ENCODE measurements at places on chromosomes 13 and 19. TPM values are rescaled to one million over a fixed set of nuclear protein-coding genes. Genes with fewer than 3 reads are reported as not detected.

DNA sequence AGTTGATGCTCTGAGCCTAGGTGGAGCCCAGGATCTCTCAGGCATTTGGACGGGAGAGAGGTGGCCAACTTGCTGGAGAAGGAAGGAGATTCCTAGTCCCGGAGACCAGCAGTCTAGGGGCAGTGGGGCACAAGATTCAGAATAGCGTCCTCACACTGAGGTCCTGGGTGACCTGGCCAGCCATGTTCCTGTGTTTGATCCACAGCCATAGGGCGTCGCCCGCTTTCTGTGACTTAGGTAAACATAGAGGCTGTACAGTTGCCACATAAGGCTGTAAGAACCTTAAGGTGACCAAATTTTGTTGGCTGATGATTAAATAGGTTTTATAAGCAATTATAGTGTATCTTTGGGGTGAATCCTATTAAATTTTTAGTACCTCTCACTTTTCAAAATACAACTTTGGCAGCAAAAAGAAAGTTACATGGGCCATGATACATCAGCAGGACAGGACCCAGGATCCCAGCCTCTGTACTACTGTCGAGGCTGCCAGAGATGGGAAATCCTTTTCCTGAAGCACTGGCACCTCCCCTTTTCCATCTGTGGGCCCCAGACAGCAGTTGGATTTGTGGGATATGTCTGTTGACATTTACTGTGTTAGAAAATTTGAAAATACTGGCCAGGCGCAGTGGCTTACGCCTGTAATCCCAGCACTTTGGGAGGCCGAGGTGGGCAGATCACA, 37.5 kb downstream of the TSSK6 start:
- peaks cover 8% of the 10 kb centered on the region for H3K36me3 ChIP-seq
- peaks cover 69% of the 10 kb centered on the region for H3K4me1 ChIP-seq
- H3K4me3 ChIP-seq: no peak overlapping the region
- no peak overlapping the region for H3K27ac ChIP-seq

DNA sequence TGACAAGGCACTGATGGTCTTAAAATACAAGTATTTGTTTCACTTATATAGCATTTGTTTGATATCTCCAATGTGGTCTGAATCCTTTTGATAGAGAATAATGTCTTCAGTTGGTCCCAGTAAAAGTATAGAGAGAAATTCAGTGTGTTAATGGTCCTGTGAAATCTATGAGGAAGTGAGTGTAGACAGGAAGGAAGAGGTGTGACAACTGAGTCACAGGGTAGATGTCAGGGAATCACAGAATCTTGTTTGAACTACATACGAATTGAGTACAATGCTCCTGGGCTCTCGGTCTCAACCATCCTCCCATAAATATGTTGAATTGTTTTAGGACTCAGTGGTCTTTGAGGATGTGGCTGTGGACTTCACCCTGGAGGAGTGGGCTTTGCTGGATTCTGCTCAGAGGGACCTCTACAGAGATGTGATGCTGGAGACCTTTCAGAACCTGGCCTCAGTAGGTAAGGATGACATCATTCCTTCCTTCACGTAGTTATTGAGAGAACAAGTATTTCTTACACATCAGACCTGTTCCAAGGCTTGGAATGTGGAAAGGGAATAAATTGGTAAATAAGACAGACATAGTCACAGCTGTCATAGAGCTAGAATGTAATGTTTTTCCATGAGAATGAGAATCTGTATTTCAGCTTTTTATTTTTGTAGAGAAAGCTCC, 9.1 kb downstream of the ZNF555 start:
- DNase-seq: no peak
- no peaks in the 10 kb centered on the region for H3K27me3 ChIP-seq
- peaks cover 13% of the 10 kb centered on the region for H3K4me1 ChIP-seq
- H3K27ac ChIP-seq: peak overlapping the region; percentile 43

GRCh38 chr19:11446652-11447301, 11.3 kb downstream of the PRKCSH start:
- peaks cover 25% of the 10 kb centered on the region for H3K36me3 ChIP-seq
- H3K27ac ChIP-seq: no peak overlapping the region
- no peak overlapping the region for H3K4me3 ChIP-seq
- no peaks in the 10 kb centered on the region for H3K4me1 ChIP-seq
- DNase-seq: peak; percentile 53

DNA sequence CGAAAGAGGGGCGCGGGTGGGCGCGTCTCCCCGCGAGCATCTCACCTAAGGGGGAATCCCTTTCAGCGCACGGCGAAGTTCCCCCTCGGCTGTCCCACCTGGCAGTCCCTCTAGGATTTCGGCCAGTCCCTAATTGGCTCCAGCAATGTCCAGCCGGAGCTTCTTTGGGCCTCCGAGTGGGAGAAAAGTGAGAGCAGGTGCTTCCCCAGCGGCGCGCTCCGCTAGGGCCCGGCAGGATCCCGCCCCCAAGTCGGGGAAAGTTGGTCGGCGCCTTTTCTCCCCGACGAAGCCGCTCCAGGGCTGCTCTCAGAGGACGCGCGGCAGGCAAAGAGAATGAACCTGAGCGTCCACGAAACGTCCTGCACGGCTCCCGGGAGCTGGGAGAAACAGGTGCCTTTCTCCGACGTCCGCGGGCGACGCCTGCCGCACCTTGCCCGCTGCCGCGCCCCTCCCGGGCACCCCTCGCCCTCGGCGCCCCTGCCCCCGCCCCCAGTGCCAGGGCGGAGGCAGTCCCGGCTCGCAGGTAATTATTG, 366 bp upstream of the KL start:
- peak overlapping the region; percentile 55 for H3K4me3 ChIP-seq
- H3K36me3 ChIP-seq: no peaks in the 10 kb centered on the region
- H3K4me1 ChIP-seq: peaks cover 9% of the 10 kb centered on the region
- no peak overlapping the region for H3K27ac ChIP-seq
- peak; percentile 18 for DNase-seq

GRCh38 chr19:5103061-5103701, 134.3 kb downstream of the KDM4B start:
- H3K4me1 ChIP-seq: no peaks in the 10 kb centered on the region
- no peaks in the 10 kb centered on the region for H3K27me3 ChIP-seq
- no peak for DNase-seq
- H3K36me3 ChIP-seq: peaks cover 23% of the 10 kb centered on the region

- no peaks in the 10 kb centered on the region for H3K27me3 ChIP-seq
- H3K36me3 ChIP-seq: no peaks in the 10 kb centered on the region
- H3K4me3 ChIP-seq: no peak overlapping the region
- H3K27ac ChIP-seq: no peak overlapping the region
- no peak for DNase-seq
These were observed 1167.6 kb upstream of the ATXN8OS start for GRCh38 chr13:68940049-68940448.

- peaks cover 2% of the 10 kb centered on the region for H3K27me3 ChIP-seq
- H3K36me3 ChIP-seq: peaks cover 28% of the 10 kb centered on the region
- no peaks in the 10 kb centered on the region for H3K4me1 ChIP-seq
- H3K4me3 ChIP-seq: no peak overlapping the region
- H3K27ac ChIP-seq: no peak overlapping the region
These were observed 25.6 kb downstream of the BRCA2 start for GRCh38 chr13:32340914-32341313.

DNA sequence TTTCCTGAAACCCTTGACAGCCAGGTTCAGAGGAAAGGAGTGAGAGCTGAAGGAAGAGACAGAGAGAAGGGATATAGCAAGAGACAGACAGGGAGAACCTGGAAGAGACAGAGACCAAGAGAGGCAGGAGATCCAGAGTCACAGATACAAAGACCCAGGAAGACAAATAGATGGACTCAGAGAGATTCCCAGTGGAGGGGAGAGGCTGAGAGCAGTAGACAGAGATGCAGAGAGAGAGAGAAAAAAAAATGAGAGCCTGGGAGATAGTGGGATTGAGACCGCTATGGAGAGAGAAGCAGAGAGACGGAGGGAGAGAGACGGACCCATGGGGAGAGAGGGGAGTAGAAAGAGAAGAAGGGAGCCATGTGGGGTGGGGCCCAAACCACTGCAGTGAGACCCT, 763 bp downstream of the FXYD7 start:
- no peaks in the 10 kb centered on the region for H3K36me3 ChIP-seq
- no peak overlapping the region for H3K27ac ChIP-seq
- peaks cover 30% of the 10 kb centered on the region for H3K4me1 ChIP-seq
- no peak overlapping the region for H3K4me3 ChIP-seq
- peaks cover 4% of the 10 kb centered on the region for H3K27me3 ChIP-seq

DNA sequence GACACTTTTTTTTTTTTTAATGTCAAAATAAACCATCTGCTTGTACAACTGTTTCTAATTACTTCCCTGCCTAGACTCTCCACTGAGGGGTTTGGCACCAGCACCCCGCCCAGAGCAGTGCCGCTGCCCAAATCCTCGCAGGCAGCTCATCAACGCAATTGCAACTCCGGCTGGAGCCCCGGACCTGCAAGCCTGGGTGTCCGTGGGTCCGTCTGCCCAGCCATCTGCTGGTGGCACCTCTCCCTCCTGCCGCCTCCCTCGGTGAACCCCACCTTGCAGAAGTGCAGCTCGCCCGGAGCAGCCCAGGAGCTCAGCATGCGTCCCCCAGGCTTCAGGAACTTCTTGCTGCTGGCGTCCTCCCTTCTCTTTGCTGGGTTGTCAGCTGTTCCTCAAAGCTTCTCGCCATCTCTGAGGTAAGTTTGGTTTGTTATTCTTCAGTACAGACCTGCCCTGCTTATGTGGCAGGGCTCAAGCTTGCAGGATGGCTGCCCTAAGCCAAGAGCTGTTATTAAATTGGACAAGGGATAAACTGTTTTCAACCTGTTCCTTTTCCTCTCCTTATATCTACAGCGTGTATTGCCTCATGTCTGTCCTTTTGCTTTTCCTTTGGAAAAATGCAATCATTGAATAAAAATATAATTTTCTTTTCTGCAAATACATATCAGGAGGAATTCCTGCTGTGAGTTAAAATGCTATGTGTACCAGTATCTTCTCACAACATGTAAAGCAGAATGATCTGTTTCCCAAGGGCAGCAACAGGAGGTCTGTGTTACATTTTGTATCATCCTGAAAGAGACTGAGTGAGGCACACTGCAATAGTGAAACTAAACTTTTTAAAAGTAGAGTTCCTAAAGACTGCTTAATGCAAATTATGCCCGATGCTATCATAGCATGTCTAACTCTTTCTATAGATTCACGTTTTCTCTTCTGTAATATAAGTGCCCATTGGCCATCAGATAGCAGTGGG, at the start of gene ITGBL1:
TSS of gene ITGBL1 (plus strand) at position 157 of the 967 bp plus-strand sequence. CDS start at position 316, 159 bp downstream.
- H3K36me3 ChIP-seq: no peaks in the 10 kb centered on the region
- DNase-seq: no peak
- no peak within 1 kb of the TSS for H3K4me3 ChIP-seq

GRCh38 chr13:76538004-76538403, 348.2 kb downstream of the KCTD12 start:
- peaks cover 7% of the 10 kb centered on the region for H3K27me3 ChIP-seq
- H3K4me3 ChIP-seq: no peak overlapping the region
- no peak overlapping the region for H3K27ac ChIP-seq
- no peak for DNase-seq

GRCh38 chr13:29548722-29549121, 46.8 kb downstream of the SLC7A1 start:
- no peak for DNase-seq
- peaks cover 26% of the 10 kb centered on the region for H3K4me1 ChIP-seq
- H3K27ac ChIP-seq: no peak overlapping the region

DNA sequence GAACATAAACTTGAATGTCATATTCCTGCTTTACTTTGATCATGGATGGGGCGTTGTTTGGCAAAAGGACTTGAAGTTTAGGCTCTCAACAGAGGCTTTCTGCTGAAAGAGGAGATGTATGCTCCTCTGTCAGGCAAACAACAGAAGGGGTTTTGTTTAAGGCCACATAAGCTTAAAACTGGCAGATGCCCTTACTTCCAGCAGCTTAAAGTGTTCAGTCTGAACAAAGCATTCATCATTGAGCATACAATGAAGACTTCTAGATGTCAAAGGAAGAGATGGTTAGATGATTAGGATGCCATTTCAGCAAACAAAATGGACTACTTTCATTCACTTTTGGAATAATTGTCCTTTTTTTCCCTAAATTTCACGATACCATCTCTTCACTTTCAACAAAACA, 484.5 kb downstream of the SLITRK6 start:
- no peak overlapping the region for H3K4me3 ChIP-seq
- no peaks in the 10 kb centered on the region for H3K4me1 ChIP-seq
- no peaks in the 10 kb centered on the region for H3K36me3 ChIP-seq
- H3K27ac ChIP-seq: no peak overlapping the region
- H3K27me3 ChIP-seq: no peaks in the 10 kb centered on the region

SIRT2 gene
- 19.6 TPM for total RNA-seq

MBD3L5 gene
- total RNA-seq: not detected

MAP1S gene
- 51.8 TPM for total RNA-seq
